ENCODE measurements at places on chromosomes 2 and 18.

GRCh38 chr2:237674731-237675276 lies 47.4 kb downstream of the LRRFIP1 start:
- peak; percentile 58 for DNase-seq

- no peak for DNase-seq
Observed at GRCh38 chr2:168033966-168034365, 213.4 kb downstream of the STK39 start.

DNA sequence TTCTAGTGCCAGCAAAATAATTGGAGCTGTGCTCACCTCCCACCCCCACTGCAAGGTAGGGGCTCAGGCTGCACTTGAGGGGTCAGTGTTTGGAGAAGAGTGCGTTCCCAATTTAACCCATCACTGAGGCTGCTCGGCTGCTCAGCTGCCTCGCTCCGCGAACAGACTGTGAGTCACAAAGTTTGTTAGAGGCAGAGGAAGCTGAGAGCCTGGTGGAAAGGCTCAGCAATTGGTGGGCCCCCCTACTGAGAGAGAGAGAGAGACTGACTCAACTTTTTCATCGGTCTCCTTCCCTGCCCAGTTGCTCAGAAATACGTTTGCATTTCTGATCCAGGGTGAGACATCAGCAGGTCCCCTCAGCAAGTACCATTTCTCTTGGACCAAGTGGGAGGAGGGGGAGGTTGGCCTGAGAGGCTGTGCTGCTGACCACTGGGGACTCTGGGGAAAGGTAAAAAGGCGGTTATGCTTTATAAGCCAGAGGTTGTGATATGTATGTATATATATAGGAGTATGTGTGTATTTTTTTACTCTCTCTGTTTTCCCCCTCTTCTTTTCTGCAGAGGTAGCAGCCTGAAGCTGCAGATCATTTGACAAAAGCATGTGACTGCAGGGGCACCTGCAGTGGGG lies 1.5 kb downstream of the EFR3B start:
- DNase-seq, result peak; percentile 90

- peak; percentile 73 for DNase-seq
Observed at GRCh38 chr2:168118733-168119514, 128.5 kb downstream of the STK39 start.

GRCh38 chr18:49514577-49514976 lies 27.5 kb upstream of the C18orf32 start:
- no peak for DNase-seq

GRCh38 chr18:23538001-23538400 lies 34.7 kb downstream of the RMC1 start:
- DNase-seq, result no peak

- DNase-seq, result no peak
Observed at GRCh38 chr18:48649231-48649630, 110.4 kb downstream of the CTIF start.

- DNase-seq, result no peak
Observed at GRCh38 chr18:35770376-35771014, 189.0 kb downstream of the GALNT1 start.

DNA sequence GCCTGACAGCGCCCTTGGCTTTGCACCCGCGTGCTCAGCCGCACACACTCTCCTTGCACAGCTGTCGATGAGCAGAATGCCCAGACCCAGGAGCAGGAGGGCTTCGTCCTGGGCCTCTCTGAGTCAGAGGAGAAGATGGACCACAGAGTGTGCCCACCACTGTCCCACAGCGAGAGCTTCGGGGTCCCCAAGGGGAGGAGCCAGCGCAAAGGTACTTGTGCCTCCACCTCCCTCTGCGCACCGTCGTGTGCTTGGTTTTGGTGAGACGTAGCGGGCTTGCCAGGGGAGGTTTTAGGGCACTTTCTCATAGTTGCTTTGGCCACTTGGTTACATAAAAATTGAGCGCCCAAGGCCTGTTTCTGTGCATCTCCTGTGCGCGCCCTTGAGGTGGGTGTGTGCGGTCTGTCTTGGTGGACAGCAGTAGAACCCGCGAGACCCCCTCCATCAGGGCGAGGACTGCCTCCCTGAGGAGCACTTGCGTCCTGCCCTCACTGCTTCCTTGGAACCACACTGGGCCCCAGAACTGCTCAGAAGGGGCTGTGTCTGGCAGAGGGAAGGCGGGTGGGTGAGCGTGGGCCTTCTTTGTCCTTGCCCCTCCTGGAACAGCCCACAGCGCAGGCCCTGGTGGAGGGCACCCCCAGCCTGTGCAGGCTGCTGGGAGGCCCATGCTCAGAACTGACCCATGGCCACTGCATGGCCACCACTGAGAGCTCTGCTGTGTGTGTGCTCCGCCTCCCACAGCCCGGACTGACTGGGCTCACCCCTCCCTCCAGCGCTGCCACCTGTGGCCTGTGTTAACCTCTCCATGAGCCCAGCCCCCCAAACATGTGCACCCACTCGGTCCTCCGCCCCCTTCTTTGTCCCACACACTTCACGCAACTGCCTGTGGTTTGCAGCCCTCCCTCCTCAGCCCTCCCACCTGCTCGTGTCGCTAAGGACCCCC lies 95.9 kb downstream of the DGKD start:
- no peak for DNase-seq

- DNase-seq, result peak; percentile 54
Observed at GRCh38 chr2:195486987-195487644, 169.9 kb upstream of the SLC39A10 start.

- no peak for DNase-seq
Observed at GRCh38 chr2:135174049-135174809, 122.1 kb downstream of the RAB3GAP1 start.

DNA sequence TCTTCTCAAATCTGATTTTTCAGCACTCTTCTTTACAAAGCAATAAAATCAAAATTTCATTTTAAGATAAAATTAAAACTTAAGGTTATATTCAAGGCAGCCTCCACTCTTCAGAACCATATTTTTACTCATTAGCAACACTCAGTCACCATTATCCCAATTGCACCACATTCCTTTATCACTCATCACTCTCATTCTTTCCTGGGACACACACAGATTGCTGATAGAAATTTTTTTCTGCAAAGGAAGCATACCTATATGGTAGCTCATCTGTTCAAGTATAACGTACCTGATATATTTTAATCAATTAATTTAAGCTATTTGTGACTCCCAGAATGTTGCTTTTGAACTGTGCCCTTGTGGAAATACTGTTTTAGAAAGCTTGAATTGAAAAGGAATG lies 1559.3 kb upstream of the ZEB2 start:
- DNase-seq, result peak; percentile 4

- DNase-seq, result no peak
Observed at GRCh38 chr2:39510140-39510539, 73.1 kb upstream of the MAP4K3 start.

DNA sequence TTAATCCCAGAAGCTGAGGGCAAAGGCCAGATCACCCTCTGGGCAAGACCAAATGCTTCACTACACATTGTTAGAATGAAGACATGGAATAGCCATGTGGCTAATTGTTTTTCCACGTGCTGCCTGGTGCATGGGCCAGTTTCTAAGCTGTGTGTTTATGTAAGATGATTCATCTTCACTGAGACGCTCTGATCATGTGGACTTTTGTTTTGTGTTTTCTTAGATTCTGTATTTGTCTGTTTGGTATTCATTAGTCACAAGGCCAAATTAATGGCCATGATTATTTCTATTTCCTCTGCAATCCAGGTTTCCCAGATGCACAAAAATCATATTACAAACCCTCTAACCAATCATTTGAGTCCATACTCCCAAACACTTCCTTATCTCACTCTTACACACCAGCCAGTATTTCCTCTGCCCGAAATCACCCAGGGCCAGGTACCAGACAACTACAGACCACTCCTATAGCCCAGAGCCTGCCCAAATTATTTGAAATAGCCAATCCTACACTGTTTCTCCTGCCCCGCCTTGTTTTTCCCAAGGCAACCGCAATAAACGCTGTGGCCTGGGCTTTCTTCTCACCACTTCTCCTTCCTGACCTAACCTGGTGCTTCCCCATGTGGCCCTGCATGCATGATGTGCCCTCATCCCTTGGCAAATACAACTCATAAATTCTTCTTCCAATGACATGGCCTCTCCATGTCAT lies 94.2 kb upstream of the SP3 start:
- peak; percentile 55 for DNase-seq

- no peak for DNase-seq
Observed at GRCh38 chr2:160482673-160483072, 10.9 kb downstream of the RBMS1 start.

- peak; percentile 99 for DNase-seq
Observed at GRCh38 chr18:48728204-48728833, 189.5 kb downstream of the CTIF start.
